Kidney (tissue), 22 donors: ENCODE measurements at places on chromosomes 12 and 14. TPM values are rescaled to one million over a fixed set of nuclear protein-coding genes. Genes with fewer than 3 reads are reported as not detected.

DNA sequence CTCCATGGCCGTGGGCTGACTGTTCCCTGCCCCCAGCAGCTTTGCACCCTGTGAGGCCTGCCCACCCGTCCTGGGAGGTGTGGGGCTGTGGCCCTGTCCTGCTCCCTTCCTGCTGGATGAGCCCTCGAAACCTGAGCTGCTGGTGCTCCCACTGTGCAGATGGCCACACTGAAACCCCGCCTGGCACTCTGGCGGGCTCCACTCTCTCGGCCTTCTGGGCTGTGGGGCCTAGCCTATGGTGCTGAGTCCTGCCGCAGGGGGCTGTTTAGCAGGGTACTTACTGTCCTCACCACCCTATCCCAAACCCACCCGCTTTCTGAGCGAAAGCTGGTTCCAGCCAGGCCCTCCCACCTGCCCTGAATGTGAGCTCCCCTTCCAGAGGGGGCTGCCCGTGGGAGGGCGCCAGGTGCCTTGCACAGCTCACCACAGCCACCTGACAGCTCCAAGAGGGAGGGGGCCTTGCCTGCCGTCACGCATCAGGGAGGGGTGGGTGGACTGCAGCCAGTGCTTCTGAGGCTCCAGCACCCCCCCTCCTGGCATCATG, 7.3 kb downstream of the SLC25A47 start:
- no peak overlapping the region for H3K4me3 ChIP-seq
- peak; percentile 34 for DNase-seq
- no peaks in the 10 kb centered on the region for H3K27me3 ChIP-seq
- H3K27ac ChIP-seq: no peak overlapping the region

DNA sequence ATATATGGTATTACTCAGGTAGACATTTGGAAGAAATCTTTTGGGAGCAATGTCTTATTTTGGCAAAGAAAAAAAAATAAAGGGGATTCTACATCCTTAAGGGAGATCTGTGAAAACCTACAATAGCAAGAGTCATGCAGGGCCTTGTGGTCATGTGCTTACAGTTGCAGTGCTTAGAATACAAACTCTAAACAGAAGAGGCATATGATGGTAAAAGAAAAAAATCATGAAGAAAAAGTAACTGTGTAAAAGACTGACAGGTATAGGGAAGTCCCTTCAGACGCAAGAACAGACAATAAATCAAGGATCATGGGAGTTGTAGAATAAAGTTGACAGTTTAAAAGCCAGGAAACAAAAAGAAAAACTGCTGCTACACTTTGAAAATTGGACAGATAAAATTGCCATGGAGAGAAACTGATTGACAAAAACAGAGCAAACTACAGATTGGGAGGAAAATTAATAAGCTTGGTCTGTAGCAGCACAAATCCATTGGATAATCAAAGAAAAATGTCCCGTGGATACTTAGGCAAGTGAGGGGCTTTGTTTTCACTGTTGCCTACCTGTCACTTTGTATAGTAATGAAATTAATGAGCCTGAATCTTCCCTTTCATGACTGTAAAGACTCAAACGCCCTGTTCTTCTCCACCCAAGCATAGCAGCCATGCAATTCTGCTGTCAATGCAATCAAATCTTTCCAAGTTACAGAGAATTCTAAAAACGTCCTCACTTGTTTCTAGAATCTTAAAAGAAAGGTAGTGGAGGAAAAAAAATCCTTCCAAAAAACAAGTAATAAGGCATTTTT, 402.0 kb downstream of the SYT1 start:
- no peaks in the 10 kb centered on the region for H3K4me1 ChIP-seq
- no peak overlapping the region for H3K4me3 ChIP-seq
- DNase-seq: no peak
- H3K36me3 ChIP-seq: no peaks in the 10 kb centered on the region
- H3K27me3 ChIP-seq: no peaks in the 10 kb centered on the region

GRCh38 chr12:13000616-13000924, 505 bp upstream of the HEBP1 start:
- H3K27ac ChIP-seq: peak overlapping the region; percentile 91
- H3K4me1 ChIP-seq: peaks cover 14% of the 10 kb centered on the region
- H3K36me3 ChIP-seq: no peaks in the 10 kb centered on the region
- no peaks in the 10 kb centered on the region for H3K27me3 ChIP-seq
- DNase-seq: no peak

DNA sequence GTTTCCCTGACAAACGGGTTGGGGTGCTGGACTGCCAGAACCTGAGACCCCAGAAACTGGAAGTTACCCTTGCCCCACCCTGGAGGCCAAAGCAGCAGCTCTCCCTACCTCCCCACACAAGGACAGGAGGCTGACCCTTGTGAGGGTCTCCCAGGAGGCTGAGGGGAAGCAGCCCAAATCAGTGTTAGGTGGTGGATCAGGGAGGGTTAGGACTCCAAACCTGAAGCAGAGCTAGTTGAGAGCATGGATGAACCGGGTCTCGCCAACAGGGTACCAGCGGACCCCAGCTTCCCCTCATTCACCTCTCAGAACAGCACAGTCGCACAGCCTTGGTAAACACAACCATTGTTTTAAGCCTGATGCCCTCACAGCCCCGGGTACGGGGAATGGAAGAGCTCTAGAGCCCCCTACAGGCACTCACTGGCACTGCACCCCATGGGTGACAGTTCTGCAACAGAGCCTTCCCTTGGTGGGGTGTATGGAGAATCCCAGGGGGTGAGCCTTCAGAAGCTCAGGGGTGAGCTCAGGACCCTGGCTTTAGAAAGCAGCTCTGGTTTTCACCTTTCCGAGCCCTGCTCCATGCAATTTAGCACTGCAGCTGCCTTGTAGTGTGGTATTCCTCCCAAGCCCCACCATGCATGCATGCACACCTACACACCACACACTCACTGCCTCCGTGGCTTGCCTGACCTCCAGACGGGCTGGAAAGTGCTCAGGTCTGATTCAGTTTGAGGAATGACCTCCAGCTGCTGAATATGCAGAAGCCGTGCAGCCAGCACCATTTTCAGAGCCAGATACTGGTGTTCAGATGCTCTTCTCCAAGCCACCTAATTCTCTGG, 11.2 kb downstream of the ESRRB start:
- no peak overlapping the region for H3K4me3 ChIP-seq
- H3K27ac ChIP-seq: no peak overlapping the region
- DNase-seq: peak; percentile 83
- H3K4me1 ChIP-seq: no peaks in the 10 kb centered on the region
- no peaks in the 10 kb centered on the region for H3K36me3 ChIP-seq
- peaks cover 4% of the 10 kb centered on the region for H3K27me3 ChIP-seq

DNA sequence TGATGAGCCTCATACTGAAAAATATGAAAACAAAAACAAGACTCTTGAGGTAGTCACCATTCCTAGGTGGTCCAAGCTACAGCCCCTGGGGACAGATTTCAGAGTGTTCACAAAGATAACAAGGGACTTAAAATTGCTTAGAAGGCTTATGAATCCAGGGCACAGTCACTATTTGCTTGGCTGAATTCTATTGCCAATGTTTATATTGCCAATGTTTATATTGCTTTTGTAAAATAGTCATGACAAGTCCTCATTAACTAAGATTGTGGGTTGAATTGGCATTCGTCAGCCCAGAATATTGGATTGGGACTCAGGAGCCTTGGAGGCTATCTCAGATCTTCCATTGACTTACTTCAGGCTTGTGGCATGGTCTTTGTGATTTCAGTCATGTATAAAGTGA, 6.4 kb downstream of the TMEM117 start:
- no peaks in the 10 kb centered on the region for H3K4me1 ChIP-seq
- H3K36me3 ChIP-seq: no peaks in the 10 kb centered on the region

DNA sequence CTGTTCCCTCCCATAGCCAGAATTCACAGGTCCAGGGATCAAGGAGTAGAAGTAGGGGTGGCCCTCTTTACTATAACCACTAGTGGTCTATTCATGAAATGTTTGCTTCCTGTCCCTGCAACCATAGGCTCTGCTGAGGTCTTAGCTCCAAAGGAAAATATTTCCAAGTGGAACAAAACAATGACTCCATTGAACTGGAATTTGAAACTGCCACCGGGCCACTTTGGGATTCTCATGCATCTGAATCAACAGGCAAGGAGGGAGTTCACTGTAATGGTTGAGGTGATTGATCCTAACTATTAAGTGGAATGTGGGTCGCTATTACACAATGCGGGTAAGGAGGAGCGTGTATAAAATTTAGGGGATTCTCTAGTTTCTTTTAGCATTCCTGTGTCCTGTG, 197.0 kb downstream of the ETNK1 start:
- H3K27ac ChIP-seq: no peak overlapping the region
- H3K4me1 ChIP-seq: no peaks in the 10 kb centered on the region
- no peak overlapping the region for H3K4me3 ChIP-seq
- no peak for DNase-seq
- H3K36me3 ChIP-seq: no peaks in the 10 kb centered on the region

DNA sequence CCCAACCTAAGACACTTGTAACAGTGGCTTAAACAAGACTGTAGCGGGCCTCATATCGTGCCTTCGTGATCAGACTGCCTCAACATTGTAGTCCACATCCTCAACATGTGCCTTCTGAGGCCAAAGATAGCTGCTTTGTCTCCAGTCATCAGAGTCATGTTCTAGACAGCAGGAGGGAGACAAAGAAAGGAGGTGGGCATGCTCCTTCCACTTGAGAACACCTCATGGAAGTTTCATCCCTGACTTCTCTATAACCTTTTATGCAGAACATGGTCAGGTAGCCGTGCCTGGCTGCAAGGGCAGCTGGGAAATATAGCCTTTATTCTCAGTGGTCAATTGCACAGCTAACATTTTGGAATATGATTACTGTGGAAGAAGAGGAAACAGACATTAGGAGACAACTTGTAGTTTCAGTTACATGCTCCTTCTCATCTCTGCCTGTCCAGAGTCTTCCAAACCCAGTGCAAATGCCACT, 25.3 kb upstream of the DHRS2 start:
- no peaks in the 10 kb centered on the region for H3K27me3 ChIP-seq
- DNase-seq: no peak
- no peak overlapping the region for H3K4me3 ChIP-seq
- no peaks in the 10 kb centered on the region for H3K36me3 ChIP-seq
- no peaks in the 10 kb centered on the region for H3K4me1 ChIP-seq
- H3K27ac ChIP-seq: no peak overlapping the region

GRCh38 chr14:100857923-100858837, 32.3 kb downstream of the MEG3 start:
- DNase-seq: peak; percentile 36
- no peak overlapping the region for H3K27ac ChIP-seq
- no peaks in the 10 kb centered on the region for H3K36me3 ChIP-seq
- no peaks in the 10 kb centered on the region for H3K27me3 ChIP-seq

GRCh38 chr14:65421201-65421981, 8.9 kb downstream of the FUT8 start:
- H3K4me1 ChIP-seq: no peaks in the 10 kb centered on the region
- no peak overlapping the region for H3K27ac ChIP-seq
- H3K36me3 ChIP-seq: no peaks in the 10 kb centered on the region

- peak overlapping the region; percentile 79 for H3K4me3 ChIP-seq
- no peaks in the 10 kb centered on the region for H3K4me1 ChIP-seq
- peak overlapping the region; percentile 67 for H3K27ac ChIP-seq
- H3K27me3 ChIP-seq: no peaks in the 10 kb centered on the region
- H3K36me3 ChIP-seq: no peaks in the 10 kb centered on the region
Measured at GRCh38 chr12:1797011-1797901, 23.1 kb upstream of the LRTM2 start.

GRCh38 chr14:59438195-59438647, 27.0 kb downstream of the GPR135 start:
- no peak for DNase-seq
- H3K27me3 ChIP-seq: no peaks in the 10 kb centered on the region
- H3K36me3 ChIP-seq: no peaks in the 10 kb centered on the region
- H3K4me3 ChIP-seq: no peak overlapping the region

- H3K27me3 ChIP-seq: no peaks in the 10 kb centered on the region
- DNase-seq: no peak
- H3K27ac ChIP-seq: no peak overlapping the region
- H3K4me1 ChIP-seq: no peaks in the 10 kb centered on the region
- no peak overlapping the region for H3K4me3 ChIP-seq
Measured at GRCh38 chr12:45660330-45660729, 69.2 kb upstream of the ARID2 start.

- H3K27ac ChIP-seq: no peak overlapping the region
- no peaks in the 10 kb centered on the region for H3K36me3 ChIP-seq
- no peaks in the 10 kb centered on the region for H3K27me3 ChIP-seq
- DNase-seq: no peak
- no peak overlapping the region for H3K4me3 ChIP-seq
- no peaks in the 10 kb centered on the region for H3K4me1 ChIP-seq
Measured at GRCh38 chr14:29320286-29320685, 553.7 kb downstream of the FOXG1 start.

GRCh38 chr12:78009031-78009430, 178.3 kb downstream of the NAV3 start:
- H3K36me3 ChIP-seq: no peaks in the 10 kb centered on the region
- H3K27me3 ChIP-seq: no peaks in the 10 kb centered on the region
- DNase-seq: no peak
- H3K27ac ChIP-seq: no peak overlapping the region
- no peak overlapping the region for H3K4me3 ChIP-seq

- H3K4me1 ChIP-seq: no peaks in the 10 kb centered on the region
- H3K4me3 ChIP-seq: no peak overlapping the region
- no peak for DNase-seq
- H3K36me3 ChIP-seq: peaks cover 3% of the 10 kb centered on the region
- no peak overlapping the region for H3K27ac ChIP-seq
Measured at GRCh38 chr12:78881685-78882084, 17.1 kb downstream of the SYT1 start.

DNA sequence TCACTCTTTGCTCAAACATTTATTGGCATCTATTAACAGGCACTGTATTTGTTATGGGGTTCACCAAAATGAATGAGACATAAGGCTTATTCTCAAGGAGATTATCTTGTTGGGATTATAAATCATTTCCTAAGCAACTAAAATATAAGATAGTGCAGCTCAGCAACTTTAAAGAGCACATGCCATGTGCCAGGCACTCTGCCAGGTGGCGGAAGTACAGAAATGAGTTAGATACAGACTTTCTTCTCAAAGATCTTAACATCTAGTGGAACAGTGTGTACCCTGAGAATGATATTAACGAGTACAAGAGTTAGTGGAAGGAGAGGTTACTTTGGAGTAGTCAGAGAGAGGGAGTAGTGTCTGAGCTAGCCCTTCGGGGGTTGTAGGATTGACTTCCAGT, 28.4 kb upstream of the TOMM20L start:
- no peak for DNase-seq
- no peaks in the 10 kb centered on the region for H3K4me1 ChIP-seq
- no peak overlapping the region for H3K4me3 ChIP-seq
- H3K36me3 ChIP-seq: peaks cover 13% of the 10 kb centered on the region

GRCh38 chr12:6231359-6232268, 31.4 kb downstream of the CD9 start:
- H3K36me3 ChIP-seq: peaks cover 9% of the 10 kb centered on the region
- DNase-seq: no peak
- peaks cover 53% of the 10 kb centered on the region for H3K4me1 ChIP-seq
- H3K27me3 ChIP-seq: no peaks in the 10 kb centered on the region
- no peak overlapping the region for H3K4me3 ChIP-seq
- H3K27ac ChIP-seq: no peak overlapping the region

GRCh38 chr14:65776193-65776852, 363.8 kb downstream of the FUT8 start:
- H3K4me1 ChIP-seq: no peaks in the 10 kb centered on the region
- no peaks in the 10 kb centered on the region for H3K27me3 ChIP-seq
- no peak overlapping the region for H3K4me3 ChIP-seq
- no peak overlapping the region for H3K27ac ChIP-seq

Gene PTHLH
- not detected for polyA plus RNA-seq

Gene CNTN1
- polyA plus RNA-seq: 6.3 TPM

Gene CLEC9A
- not detected for polyA plus RNA-seq

Gene PTPRO
- 44.0 TPM for polyA plus RNA-seq

Gene RPS6KA5
- 0.95 TPM for polyA plus RNA-seq

Gene BCL2L14
- 2.2 TPM for polyA plus RNA-seq

Gene FAM161B
- 3.2 TPM for polyA plus RNA-seq

Gene CCDC197
- polyA plus RNA-seq: not detected

Gene TAS2R14
- polyA plus RNA-seq: 0.75 TPM

Gene B4GALNT1
- 1.6 TPM for polyA plus RNA-seq

Gene FGF23
- polyA plus RNA-seq: not detected

Gene RDH12
- polyA plus RNA-seq: 10.0 TPM

Gene CAPZA3
- polyA plus RNA-seq: 0.88 TPM

Gene RASAL1
- polyA plus RNA-seq: 23.5 TPM

Gene TSPAN11
- polyA plus RNA-seq: 1.3 TPM
